ENCODE measurements at places on chromosomes 4 and X.

- no peak for DNase-seq
- no peaks in the 10 kb centered on the region for H3K27me3 ChIP-seq
- no peaks in the 10 kb centered on the region for H3K4me1 ChIP-seq
- H3K36me3 ChIP-seq = no peaks in the 10 kb centered on the region
- no peak overlapping the region for H3K4me3 ChIP-seq
- no peak overlapping the region for H3K27ac ChIP-seq
Measured at GRCh38 chr4:180190382-180190781, 2052.8 kb upstream of the TENM3 start.

DNA sequence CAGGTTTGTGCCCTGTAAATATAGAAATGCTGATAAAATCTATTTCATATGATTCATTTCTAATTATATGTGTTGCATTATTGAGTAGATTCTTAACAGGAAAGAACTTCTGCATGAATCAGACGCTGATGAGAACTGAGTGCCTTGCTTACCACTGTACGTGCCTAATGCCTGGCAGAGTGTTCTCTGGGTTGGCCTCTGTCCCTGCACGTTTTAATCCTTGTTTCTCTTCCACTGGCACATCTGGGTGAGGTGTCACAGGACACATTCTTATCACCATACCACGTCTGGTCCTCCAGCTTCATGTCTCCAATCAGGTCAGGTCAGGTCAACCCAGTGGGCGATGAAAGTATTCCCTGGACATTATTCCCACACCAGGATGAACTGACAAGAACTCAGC is 53.6 kb downstream of the KLF3 start:
- H3K27me3 ChIP-seq = no peaks in the 10 kb centered on the region
- H3K27ac ChIP-seq = no peak overlapping the region
- DNase-seq = no peak
- no peak overlapping the region for H3K4me3 ChIP-seq
- H3K36me3 ChIP-seq = no peaks in the 10 kb centered on the region

GRCh38 chr4:44725726-44726037 is 674 bp downstream of the GNPDA2 start:
- H3K27me3 ChIP-seq = no peaks in the 10 kb centered on the region
- H3K4me3 ChIP-seq = peak overlapping the region; percentile 39
- H3K4me1 ChIP-seq = no peaks in the 10 kb centered on the region
- no peak for DNase-seq

- H3K27ac ChIP-seq = no peak overlapping the region
- H3K36me3 ChIP-seq = no peaks in the 10 kb centered on the region
- H3K4me1 ChIP-seq = no peaks in the 10 kb centered on the region
- H3K27me3 ChIP-seq = no peaks in the 10 kb centered on the region
- no peak overlapping the region for H3K4me3 ChIP-seq
- no peak for DNase-seq
Measured at GRCh38 chrX:46461660-46462191, 83.5 kb downstream of the ZNF674 start.

- no peaks in the 10 kb centered on the region for H3K4me1 ChIP-seq
- H3K36me3 ChIP-seq = peaks cover 10% of the 10 kb centered on the region
- no peak overlapping the region for H3K27ac ChIP-seq
- no peak for DNase-seq
Measured at GRCh38 chr4:75658876-75659275, 14.3 kb downstream of the G3BP2 start.

- no peaks in the 10 kb centered on the region for H3K36me3 ChIP-seq
- no peaks in the 10 kb centered on the region for H3K4me1 ChIP-seq
- no peak for DNase-seq
- H3K4me3 ChIP-seq = no peak overlapping the region
- no peaks in the 10 kb centered on the region for H3K27me3 ChIP-seq
- H3K27ac ChIP-seq = no peak overlapping the region
Measured at GRCh38 chrX:134658760-134659023, 421 bp upstream of the PLAC1 start.

DNA sequence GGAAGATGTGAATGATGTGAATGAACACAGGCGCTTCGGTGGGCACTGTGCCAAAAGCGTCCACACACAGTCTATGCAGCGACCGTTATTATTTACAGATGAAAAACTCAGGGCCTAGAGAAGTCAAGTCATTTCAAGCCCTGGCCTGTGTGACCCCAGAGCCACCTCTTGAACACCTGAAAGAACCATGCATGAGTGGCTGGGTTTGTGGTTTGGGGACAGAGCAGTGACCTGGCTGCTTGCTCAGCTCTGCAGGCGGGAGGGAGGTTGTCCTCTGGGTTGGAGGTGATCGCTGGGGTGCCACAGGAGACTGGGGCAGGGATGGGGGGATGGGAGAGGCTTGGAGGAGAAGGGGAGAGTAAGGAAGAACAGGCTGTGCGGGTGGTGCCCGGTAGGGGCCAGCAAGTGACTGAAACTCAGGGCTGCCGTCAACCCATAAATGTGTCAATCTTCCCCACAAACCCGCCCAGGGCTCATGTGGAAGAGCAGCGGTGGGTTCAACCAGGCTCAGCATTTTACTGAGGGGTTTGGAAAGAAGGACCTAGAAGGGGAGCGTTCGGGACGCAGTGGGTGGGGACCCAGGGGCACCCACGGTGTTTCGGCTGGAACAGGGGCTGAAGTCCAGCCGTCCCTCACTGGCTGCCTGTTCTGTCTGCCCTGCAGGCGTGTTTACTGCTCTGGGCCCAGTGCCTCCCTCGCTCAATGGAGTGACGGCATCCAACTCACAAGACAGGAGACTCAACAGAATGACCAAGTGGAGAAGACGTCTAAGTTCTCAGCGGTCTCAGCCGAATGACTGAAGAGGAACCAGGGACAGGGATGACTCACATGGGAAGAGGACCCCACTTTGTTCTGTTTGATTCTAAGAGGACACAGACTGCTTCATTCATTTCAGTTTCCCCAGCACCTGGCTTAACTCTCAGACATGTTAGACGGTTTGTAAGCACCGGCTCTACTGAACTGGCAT is 167.8 kb downstream of the AFAP1 start:
- H3K27me3 ChIP-seq = no peaks in the 10 kb centered on the region
- no peak overlapping the region for H3K4me3 ChIP-seq
- no peak for DNase-seq
- no peak overlapping the region for H3K27ac ChIP-seq

DNA sequence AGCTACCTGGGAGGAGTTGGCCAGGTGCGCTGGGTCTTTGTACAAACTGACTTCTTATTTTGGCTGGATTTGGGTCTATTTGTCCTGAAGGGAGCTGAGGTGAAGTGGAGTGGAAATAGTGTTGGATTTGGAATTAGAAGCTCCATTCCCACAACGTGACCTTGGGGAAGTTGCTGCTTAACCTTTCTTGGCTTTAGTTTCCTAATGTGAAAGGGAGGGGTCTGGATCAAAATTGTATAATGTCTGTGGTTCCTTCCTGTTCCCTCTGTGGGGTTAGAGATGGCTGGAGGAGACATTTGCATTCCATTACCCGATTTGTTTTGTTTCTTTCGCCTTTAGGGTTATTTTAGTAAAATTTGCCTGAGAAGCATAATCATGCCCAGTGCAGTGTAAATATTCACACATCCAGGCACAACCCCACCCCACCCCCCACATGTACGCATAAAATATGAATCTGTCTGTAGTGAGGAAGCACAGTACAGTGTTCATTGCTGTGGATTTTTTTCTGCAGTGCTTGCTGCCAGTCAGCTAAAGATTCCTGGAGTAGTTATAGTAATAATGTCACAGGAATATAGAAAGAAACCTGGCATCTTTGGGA is 21.5 kb downstream of the JADE1 start:
- H3K4me1 ChIP-seq = peaks cover 13% of the 10 kb centered on the region
- DNase-seq = no peak
- H3K27me3 ChIP-seq = no peaks in the 10 kb centered on the region
- peaks cover 19% of the 10 kb centered on the region for H3K36me3 ChIP-seq

DNA sequence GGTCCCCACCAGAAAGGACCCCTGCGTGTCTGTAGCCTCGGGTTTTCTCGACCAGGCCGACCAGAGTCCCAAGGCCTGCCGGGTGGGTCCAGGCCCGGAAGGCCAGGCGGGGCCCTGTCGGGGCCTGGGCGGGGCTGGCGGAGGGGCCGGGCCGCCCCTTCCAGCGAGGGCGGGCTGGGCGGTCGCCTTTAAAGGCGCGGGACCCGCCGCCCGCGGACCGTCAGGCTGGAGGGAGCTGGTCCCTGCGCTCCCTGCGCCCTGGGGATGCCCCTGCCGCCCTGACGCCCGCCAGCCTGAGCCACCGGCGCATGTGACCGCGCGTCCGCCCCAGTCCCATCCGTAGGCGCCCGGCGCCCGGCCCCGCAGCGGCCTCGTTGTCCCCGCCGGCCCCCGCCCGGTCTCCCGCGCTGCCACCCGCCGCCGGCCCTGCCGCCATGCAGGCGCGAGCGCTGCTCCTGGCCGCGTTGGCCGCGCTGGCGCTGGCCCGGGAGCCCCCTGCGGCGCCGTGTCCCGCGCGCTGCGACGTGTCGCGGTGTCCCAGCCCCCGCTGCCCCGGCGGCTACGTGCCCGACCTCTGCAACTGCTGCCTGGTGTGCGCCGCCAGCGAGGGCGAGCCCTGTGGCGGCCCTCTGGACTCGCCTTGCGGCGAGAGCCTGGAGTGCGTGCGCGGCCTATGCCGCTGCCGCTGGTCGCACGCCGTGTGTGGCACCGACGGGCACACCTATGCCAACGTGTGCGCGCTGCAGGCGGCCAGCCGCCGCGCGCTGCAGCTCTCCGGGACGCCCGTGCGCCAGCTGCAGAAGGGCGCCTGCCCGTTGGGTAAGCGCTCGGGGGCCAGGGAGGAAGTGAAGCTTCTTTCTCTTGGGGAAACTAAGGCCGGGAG is at the start of gene HTRA3:
HTRA3 (plus strand) TSS at position 220 of the 883 bp plus-strand sequence; CDS start at position 435, 215 bp downstream.
- H3K36me3 ChIP-seq = no peaks in the 10 kb centered on the region
- no peak for DNase-seq
- peaks cover 3% of the 10 kb centered on the region for H3K4me1 ChIP-seq
- H3K27me3 ChIP-seq = peaks cover 8% of the 10 kb centered on the region

GRCh38 chrX:149013081-149013480 is 492.0 kb downstream of the IDS start:
- H3K4me1 ChIP-seq = no peaks in the 10 kb centered on the region
- no peaks in the 10 kb centered on the region for H3K27me3 ChIP-seq
- no peak overlapping the region for H3K27ac ChIP-seq
- H3K4me3 ChIP-seq = no peak overlapping the region
- H3K36me3 ChIP-seq = no peaks in the 10 kb centered on the region

GRCh38 chrX:147764868-147765267 is 146.9 kb upstream of the FMR1 start:
- no peaks in the 10 kb centered on the region for H3K27me3 ChIP-seq
- no peak overlapping the region for H3K27ac ChIP-seq
- no peak overlapping the region for H3K4me3 ChIP-seq
- no peaks in the 10 kb centered on the region for H3K4me1 ChIP-seq

DNA sequence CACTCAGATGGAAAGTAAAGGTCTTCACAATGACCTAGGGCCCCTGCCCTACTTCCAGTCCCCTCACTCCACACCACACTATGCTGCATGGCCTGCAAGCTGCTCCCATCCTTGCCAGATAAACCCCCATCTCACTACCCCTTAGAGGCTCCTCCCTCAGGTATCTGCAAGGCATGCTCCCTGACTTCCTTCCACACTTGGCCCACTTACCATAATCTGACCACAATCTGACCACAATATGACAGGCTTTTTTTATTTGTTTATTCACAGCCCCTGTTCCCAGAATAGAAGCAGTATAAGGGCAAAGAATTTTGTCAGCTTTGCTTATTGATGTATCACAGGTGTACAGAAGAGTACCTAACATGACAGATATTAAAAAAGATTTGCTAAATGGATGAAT is 124.7 kb downstream of the CAMK2D start:
- H3K4me3 ChIP-seq = no peak overlapping the region
- no peaks in the 10 kb centered on the region for H3K4me1 ChIP-seq
- H3K27ac ChIP-seq = no peak overlapping the region
- H3K36me3 ChIP-seq = no peaks in the 10 kb centered on the region

GRCh38 chr4:104919406-104919805 is 227.3 kb upstream of the TET2 start:
- peaks cover 32% of the 10 kb centered on the region for H3K27me3 ChIP-seq
- DNase-seq = no peak
- no peaks in the 10 kb centered on the region for H3K4me1 ChIP-seq
- H3K27ac ChIP-seq = no peak overlapping the region
- H3K36me3 ChIP-seq = no peaks in the 10 kb centered on the region
- no peak overlapping the region for H3K4me3 ChIP-seq

DNA sequence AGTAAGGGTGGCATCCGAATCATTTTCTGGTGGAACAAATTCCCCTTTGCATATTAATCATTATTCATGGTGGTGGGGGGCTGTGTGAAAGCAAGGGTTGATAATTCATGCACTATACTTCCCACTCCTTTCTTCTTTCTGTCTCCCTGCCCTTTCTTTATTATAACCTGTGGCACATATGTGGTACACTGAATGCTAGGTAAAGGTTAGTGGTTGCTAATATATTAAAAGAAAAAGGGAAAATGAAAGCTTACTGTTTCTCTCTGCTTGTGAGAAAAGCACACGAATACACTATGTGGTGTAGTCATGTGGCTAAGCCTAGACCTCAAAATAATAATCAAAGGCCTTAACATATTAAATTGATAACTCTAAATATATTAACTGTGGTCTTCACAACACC is 178.4 kb upstream of the RPS6KA3 start:
- no peaks in the 10 kb centered on the region for H3K4me1 ChIP-seq
- DNase-seq = no peak
- H3K27me3 ChIP-seq = no peaks in the 10 kb centered on the region
- H3K27ac ChIP-seq = no peak overlapping the region
- no peaks in the 10 kb centered on the region for H3K36me3 ChIP-seq

DNA sequence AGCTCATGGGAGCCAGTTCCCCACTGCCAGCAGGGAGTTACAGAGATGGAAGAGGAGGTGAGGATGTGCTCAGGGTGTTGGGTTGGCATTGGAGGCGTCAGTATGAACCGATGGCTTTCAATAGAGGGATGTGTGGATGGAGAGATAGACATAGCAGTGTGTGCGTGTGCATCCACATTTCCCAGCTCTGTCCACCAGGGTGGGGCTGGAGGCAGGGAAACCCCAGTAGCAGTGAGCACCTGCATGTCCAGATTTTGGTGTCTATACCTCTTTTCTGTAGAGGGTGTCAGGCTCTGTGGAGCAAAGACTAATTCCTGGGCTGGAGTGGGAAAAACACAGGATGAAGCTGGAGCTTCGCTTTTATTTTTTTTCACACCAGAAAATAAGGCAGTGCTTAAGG is 37.2 kb upstream of the HGFAC start:
- no peak for DNase-seq
- no peaks in the 10 kb centered on the region for H3K4me1 ChIP-seq
- H3K36me3 ChIP-seq = no peaks in the 10 kb centered on the region
- H3K4me3 ChIP-seq = no peak overlapping the region

- H3K36me3 ChIP-seq = peaks cover 25% of the 10 kb centered on the region
- H3K27ac ChIP-seq = no peak overlapping the region
- H3K4me1 ChIP-seq = 0 out of 2 replicates have a peak, but pooled peaks cover 3% of the 10 kb centered on the region
Measured at GRCh38 chr4:41257257-41257901, 651 bp downstream of the UCHL1 start.

- no peaks in the 10 kb centered on the region for H3K4me1 ChIP-seq
- DNase-seq = no peak
- no peak overlapping the region for H3K4me3 ChIP-seq
Measured at GRCh38 chr4:61493470-61493869, 293.3 kb downstream of the ADGRL3 start.

Data from iPS DF 6.9 (cell line).